ENCODE measurements at places on chromosomes 1 and 21. TPM values are rescaled to one million over a fixed set of nuclear protein-coding genes. Genes with fewer than 3 reads are reported as not detected.

Gene LIN28A
- total RNA-seq, result not detected

Gene S100A6
- 3,480 TPM for total RNA-seq

Gene CFAP107
- total RNA-seq, result not detected

Gene CFHR2
- not detected for total RNA-seq

Data from A549 treated with Mapracorat at 1 μM for 4 hours (cell line).